ENCODE measurements at places on chromosomes 4 and X.
A peak's percentile ranks its signal among the peaks of the same experiment; 100 is the strongest.

- no peak for DNase-seq
Observed at GRCh38 chr4:6962211-6963041, 52.8 kb downstream of the TBC1D14 start.

- no peak for DNase-seq
Observed at GRCh38 chr4:89331686-89332544, 24.3 kb upstream of the GPRIN3 start.

GRCh38 chr4:47444031-47444430 lies 19.5 kb downstream of the COMMD8 start:
- no peak for DNase-seq

DNA sequence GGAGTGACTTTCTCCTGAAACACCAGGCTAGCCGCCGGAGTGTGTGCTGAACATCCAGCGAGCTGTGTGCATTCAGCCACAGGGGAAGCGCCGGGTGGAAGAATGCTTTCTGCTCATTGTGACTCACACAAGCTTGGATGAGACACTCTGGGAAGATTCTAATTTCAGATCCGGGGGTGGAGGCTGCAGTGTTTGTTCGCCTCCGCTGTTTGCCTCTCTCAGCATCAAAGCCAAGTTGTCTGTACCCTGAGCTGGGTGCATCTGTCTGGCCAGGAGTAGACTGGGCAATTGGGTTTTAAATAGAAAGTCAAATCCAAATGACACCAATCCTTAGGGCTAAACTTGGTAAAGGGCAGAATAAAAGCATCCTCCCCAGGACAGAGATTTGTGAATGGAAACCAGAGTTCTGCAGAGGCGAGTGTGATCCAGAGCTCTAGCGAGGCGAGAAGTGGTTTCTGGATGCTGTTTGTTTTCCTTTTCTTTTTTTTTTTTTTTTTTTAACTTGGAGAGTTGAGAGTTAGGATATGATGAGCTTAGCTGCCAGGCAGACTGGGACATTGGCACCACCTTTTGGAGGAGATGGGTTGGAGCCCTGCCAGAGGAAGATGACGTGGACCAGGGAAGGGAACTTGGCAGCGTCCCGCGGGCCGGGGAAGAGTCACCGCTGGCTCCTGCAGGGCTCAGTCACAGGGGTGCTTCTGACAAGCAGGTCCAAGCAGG lies 196.0 kb upstream of the PSAPL1 start:
- DNase-seq, result no peak

DNA sequence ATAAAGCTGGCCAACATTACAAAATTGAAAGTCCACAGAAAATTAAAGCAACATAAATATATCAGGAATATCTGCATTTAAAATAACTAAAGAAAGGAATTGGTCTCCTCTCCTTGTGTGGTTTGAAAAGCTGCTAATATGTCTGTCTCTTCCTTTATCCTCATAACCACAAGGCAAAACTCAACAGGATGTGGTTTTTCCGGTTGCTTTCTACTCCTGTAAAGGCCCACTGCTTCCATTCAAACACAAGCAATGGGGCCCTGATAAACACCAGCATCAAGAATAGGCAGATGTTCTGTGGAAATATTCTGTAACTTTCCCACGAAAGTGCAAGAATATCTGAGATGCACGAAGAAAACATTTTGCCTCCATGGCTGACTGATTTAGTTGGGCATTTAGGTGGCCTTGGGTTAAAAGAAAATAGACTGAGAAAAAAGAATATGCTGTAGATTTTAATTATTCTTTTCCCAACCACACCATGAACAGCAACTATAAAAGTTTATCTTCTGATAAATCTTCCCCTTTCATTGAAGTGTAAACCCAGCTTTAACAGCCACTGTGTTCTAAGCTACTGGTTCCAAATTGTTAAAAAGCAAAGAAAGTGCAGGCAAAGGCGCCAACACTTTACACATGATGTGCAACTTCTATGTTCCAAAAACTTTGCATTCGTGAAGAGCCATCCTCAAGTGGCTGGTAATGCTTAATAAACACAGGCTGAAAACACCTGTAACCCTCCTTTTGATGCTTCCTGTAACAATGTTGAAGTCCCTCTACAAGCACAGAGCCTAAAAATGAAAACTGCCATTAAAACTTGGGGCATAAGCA lies 50.5 kb upstream of the NDST3 start:
- DNase-seq, result no peak

DNA sequence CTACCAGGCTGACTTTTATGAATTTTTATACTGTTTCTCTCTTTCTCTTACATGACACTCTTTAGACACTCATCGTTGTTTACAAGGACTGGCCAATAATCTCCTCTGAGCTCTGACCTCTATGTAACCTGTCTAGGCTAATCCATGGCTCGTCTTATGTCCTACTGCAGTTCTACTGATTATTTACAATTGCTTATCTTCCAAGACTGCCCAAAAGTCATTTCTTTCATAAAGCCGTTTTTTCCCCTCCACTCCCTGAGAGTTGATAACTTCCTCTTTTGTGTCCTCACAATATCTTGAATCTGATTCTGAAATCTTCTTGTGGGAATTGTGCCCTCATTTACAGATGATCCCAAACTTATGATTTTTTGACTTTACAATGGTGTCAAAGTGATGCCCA lies 18.3 kb upstream of the SNCA start:
- DNase-seq, result no peak

DNA sequence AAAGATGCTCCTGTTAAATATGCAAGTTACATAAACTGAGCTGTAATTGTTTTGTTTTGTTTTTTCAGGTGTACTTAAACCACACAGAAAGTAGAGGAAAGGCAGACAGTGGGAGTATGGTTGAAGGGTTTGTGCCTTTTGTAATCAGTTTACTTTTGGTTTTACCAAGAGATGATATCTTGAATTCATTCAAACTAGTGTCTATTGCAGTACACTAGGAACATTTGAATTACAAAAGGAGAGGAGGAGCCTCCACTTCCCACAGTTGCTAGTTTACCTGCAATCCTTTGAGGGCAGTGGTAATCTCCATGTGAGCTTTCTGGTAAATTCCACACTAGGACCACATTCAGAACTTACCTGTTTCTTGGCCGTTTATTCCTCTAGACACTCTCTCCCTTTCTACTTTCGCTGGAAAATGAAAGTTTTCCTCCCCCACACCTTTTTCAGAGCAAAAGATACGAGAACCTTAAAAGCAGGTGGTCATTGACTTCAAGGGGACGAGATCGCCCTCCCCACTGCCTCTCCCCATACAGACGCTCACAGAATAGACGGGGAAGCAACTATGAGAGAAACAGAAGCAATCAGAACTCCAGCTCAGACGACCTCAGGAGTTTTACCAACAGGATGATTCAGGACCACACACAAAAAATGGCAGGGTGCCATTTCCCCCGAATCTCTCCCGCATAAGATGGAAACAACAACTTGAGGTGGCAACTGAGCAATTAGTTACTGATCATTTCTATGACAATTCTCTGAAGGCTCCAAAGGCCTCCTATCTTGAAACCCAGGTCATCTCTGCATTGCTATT lies 3.3 kb downstream of the RBM47 start:
- DNase-seq, result no peak

GRCh38 chr4:136864604-136865185 lies 667.6 kb downstream of the PCDH18 start:
- DNase-seq, result no peak

- DNase-seq, result no peak
Observed at GRCh38 chr4:177092807-177093206, 216.9 kb upstream of the NEIL3 start.

DNA sequence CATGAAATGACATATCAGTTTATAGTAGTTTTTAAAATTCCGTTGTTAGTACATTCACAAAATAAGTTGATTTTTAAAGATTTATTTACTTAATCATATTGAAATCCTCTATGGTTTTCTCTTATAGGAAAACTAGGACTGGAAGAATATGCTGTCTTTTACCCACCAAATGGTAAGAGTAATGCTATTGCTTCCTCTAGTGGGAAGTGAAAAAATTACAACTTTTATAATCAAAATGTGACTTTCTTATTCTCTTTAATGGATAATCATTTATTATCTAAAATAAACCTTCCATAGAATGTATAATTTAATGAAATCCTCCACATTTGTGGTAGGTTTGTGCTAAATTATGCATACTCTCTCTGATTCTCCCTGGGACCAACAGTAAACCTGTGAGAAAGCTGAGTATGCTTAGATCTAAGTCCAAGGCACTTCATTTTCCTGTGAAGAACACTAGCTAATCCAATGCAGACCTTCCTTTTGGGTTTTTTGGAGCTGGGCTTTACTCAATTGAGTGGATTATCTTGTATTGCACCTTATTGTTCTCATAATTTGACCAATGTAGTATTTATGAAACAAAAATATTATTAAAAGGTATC lies 136.2 kb downstream of the TBC1D19 start:
- DNase-seq, result no peak

- no peak for DNase-seq
Observed at GRCh38 chr4:97105347-97106099, 1037.8 kb downstream of the STPG2 start.

- DNase-seq, result no peak
Observed at GRCh38 chrX:35842674-35843073, 44.5 kb downstream of the MAGEB16 start.

GRCh38 chr4:87575408-87575807 lies 32.9 kb upstream of the DSPP start:
- DNase-seq, result no peak

DNA sequence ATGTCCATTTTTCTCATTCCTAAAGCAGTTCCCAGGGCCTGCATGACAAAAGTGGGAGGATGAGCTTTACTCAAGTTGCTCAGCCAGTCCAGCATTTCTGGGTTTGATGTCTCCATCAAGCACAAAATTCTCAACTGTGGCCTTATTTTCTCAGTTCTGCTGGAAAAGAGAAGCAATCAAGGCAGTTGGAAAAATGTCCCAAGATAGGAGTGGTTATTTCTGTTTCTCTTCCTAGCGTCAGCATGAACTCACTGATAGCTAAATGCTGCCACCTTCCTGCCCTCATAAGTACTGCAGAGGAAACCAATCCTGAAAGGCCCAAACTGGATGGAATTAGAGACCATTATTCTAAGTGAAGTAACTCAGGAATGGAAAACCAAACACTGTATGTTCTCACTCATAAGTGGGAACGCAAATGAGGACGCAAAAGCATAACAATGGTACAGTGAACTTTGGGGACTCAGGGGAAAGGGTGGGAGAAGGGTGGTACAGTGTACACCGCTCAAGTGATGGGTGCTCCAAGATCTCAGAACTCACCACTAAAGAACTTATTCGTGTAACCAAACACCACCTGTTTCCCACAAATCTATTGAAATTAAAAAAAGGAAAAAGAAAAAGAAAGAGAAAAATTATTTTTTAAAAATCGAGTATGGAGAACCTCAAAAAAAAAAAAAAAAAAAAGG lies 29.6 kb downstream of the ADH7 start:
- peak; percentile 2 for DNase-seq

GRCh38 chr4:22743290-22743689 lies 50.6 kb downstream of the GBA3 start:
- DNase-seq, result no peak

DNA sequence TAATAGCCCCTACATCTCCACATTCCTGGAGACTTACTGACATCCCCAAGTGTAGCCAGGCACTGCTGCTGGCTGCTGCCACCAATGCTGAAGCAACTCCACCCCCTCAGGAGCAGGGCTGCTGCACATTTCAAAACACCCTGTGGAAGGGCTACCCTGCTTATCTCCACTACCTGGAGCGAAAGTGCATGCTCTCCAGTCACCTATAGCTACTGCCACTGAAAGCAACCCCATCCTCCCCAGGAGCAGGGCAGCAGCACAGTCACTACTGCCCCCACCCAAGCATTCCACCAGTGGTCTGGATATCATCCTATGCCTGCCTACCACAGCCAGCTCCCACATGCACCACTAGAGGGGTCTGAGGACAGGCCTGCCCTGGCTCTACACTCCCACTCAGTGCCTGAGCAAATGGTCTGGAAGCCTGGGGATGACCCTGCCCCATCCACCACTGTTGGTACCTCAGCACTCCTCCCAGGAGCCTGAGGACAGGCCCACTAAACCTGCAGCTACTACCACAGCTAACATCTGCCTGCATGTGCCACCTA lies 55.3 kb downstream of the MANBA start:
- DNase-seq, result no peak

DNA sequence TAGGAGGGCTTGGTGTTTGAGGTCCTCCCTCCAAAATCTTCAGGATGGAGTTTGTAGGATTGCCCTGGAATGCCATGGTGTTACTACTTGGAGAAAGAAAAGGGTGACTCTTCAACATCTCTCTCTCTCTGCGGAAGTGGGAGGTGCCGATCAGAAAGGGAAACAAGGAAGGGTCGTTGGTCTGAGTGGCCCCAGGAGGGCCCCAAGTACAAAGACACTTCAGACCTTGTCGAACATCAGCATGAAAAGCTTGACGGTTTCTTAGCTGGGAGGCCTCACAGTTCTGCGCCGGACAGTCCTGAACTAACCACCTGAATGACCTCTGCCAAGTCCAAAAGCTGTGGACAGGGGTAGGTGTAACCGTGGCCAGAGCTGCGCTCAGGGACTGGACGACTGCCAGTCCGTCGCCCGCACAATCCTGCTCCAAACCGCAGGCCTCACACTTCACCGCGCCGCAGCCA lies 646 bp upstream of the GSX2 start:
- no peak for DNase-seq

DNA sequence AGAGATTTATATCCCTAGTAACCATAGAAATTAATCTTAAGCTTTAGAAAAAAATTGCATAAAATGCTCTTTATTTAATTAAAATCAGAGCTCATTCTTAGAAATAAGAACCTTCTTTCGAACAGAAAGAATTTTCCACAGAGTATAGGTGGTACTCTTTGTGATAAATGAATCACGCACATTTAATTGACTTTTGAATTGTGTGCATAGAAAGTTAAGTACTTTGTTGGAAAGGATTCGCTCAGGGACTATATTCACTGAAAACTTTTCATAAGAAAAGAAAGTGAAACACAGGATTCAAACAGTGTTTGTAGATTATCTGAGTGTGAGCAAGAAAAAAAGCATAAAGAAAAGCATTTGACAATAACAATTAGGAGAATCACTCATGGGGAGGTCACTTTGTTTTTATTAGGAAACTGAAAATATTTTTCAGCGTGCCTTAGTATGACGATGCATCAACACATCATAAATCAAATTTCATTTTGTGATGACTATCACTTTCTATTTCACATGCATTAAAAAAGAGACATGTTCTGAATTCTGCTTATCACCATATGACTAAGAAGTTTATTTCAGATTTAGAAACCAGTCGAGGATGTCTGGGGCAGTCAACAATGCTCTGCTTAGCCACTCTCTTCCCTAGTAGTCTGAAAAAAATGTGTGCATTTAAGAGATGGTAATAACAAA lies 49.5 kb downstream of the STX18 start:
- no peak for DNase-seq

- no peak for DNase-seq
Observed at GRCh38 chrX:55818673-55819375, 101.3 kb downstream of the RRAGB start.

- no peak for DNase-seq
Observed at GRCh38 chr4:139535871-139536234, 20.2 kb downstream of the SETD7 start.

- DNase-seq, result no peak
Observed at GRCh38 chrX:106898462-106898861, 4.7 kb downstream of the RIPPLY1 start.

GRCh38 chr4:83851261-83852084 lies 315.6 kb downstream of the GPAT3 start:
- no peak for DNase-seq
